ENCODE measurements at places on chromosomes 7 and 10.
A peak's percentile ranks its signal among the peaks of the same experiment; 100 is the strongest.

DNA sequence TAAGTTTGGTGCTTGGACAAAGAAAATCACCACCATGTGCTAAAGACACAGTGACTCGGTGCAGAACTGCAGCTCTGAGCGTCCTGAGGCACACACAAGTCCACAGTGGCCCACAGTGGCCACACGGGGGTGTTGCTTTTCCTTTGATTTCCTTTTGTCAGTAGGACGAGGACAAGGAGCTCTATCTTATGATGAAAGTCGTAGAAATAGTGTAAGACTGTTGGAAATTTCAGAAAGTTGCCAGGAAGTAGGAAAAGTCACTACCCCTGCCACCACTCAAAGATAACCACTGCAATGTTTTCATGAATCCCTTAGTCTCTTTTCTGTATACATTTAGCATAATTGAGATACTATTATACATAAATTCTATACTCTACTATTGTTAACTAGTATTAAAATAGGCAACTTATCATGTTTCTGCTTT, 146.0 kb downstream of the TNS3 start:
- DNase-seq: peak; percentile 20

DNA sequence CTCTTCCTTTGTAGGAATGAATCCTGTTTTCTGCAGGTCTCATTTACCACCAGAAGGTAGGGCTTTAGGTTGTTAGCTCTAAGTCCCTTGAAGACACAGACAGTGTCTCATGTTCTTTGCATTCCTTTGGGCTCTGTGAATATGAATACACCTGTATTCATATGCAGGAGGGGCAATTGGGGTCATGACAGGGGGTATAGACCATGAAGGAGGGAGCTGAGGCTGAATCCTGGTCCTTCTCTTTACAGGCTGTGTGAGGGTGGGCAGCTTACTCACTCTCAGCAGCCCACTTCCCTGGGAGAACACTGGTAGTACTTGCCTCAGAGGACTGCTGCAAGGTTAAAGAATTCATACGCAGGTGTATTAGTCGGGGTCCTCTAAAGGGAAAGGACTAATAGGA, 267.2 kb upstream of the MGMT start:
- DNase-seq: no peak

DNA sequence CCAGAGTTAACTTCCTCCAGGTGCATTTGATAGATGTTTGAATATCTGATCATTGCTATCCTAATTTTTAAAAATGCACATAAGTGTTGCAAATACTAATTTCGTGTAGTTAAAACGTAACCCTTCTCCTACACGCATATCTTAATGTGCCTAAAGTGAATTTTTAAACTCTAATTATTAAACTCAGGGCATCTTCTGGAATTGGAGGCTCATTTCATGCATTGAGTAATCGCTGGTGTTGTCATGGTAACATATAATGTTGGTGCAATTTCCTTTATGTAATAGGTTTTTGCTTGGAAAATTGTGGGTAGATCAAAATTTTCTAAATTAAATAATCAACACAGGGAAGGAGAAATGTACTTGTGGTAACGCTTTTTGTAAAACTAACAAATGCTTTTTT, 56.2 kb downstream of the ARMC3 start:
- DNase-seq: no peak

DNA sequence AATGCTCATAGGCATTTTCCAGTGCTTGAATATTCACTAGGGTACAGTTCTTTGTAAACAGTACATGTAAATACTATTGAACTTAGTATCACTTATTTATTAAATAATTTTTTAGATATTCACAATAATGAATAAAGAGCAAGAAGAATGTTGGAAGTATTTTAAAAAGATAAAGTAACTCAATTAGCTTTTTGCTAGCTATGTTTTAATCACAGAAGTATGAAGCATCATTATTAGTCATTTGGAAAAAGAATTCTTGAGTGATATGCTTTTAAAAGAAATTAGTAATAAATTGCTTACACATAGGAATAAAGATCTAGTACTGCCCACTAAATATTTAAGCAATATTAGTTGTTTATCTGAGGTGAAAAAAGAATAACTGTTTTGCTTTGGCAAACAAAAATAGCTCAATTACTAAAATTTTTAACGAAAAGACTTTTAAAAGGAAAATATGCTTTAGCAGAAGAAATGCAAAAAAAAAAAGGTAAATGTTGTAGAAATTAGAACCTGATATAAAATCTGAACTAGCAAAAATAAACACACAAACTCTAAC, 66.5 kb downstream of the SGMS1 start:
- no peak for DNase-seq

DNA sequence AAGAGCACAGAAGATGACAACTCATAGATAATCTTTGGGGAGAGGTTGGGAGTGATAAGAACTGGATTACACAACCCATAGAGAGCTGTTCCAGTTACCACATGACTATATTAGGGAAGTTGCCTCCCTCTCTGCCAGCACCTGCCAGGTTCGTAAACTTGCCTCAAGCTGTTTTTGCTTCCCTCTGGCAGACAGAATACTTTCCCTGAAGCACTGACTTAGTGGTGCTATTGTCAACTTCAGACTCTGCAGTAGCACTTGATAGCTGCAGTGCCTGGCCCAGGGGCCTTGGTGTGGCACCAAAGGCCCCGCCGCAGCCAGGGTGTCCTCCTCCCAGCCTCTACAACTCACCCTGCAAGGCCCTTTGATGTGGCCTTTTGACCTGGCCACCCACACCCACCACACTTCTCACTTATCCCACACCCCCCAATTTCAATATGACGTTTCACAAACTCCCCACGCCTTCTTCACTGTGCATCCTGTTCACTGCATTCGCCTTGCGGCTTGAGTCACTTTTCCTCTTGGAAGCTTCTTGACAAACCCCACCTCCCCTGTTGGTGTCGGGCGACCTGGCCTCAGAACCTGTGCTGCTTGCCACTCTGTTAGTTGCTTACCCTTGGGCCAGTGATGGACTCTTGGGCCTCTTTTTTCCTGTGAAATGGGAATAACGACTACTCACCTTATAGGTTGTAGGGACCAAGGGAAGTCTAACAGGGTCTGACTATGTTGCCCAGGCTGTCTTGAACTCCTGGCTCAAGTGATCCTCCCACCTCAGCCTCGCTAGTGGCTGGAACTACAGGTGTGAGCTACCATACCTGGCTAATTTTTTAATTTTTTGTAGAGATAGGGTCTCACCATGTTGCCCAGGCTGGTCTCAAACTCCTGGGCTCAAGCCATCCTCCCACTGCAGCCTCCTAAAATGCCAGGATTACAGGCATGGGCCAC, 50.2 kb upstream of the PODXL start:
- peak; percentile 72 for DNase-seq

DNA sequence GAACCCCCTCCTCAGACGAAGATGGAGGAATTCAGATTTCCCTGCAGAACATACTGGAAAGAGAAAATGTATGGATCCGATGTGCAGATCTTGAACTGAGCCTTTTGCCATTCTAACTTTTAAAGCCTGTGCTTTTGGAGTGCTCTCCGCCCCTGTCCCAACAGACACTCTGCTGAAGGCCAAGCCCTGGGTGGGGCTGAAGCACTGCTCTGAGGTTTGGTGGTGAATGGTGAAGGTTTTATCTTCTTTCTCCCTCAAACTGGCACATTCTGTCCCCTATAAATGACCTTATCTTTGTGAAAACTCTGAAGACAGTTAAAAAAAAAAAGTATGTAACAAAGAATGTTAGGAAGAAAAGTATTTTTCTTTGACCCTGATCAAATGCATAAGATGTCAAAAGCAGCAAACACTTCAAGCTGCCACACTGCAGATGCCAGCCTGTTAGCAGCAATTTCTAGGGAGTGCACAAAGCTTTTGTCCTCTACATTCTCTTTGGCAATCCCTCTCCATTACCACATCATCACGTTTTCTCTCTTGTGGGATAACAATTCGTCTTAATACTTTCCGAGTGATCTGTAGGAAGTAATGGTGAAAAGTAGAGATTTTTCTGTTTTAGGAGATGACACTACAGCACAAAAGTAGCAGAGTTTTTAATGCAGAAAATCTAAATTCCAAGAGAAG, 137.3 kb upstream of the CCDC6 start:
- DNase-seq: no peak

DNA sequence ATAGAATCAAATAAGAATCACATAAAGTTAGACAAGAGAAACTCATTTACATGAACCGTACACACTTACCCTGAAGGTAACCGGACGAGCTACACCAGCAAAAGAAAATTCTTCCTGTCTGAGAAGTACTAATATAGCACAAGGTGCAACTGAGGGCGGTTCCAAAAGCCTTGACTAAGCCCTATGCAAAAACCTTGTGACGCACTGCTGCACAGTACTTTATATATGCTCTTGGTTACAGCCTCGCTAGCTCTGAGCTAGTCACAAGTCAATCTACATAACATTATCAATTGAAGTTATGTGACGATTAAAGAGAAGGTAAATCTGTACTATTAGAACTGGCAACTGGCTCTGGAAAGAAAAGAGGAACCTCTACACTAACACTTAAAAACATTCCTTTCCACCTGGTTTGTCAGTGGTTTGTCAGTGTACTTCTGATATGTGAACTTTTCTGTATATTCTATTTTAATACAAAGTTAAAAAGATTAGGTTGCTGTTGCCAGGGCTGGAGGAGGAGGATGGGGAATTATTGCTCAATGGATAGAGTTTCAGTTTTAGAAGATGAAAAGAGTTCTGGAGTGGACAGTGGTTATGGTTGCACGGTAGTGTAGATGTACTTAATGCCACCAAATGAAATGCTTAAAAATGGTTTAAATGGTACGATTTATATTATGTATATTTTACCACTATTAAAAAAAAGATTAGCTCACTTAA, 21.6 kb downstream of the NT5C3A start:
- no peak for DNase-seq

DNA sequence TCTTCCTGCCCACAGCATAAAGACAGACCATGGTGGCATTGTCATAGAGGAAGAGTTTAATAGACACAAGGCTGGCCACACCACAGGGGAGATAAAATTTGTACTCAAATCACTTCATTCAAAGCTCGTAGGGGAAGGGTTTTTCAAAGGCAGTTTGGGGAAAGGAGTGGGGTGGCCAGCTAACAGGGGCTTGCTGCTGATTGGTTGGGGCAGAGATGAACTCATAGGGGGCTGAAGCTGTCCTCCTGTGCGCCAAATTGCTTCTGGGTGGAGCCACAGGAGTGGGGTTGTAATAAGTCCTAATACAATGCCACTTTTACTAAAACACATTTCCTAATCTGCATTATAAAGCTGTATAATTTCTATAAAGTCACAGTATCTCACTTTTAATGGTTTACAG, 22.5 kb downstream of the PDZD8 start:
- no peak for DNase-seq

GRCh38 chr10:107666214-107666613, 501.7 kb upstream of the SORCS1 start:
- no peak for DNase-seq

DNA sequence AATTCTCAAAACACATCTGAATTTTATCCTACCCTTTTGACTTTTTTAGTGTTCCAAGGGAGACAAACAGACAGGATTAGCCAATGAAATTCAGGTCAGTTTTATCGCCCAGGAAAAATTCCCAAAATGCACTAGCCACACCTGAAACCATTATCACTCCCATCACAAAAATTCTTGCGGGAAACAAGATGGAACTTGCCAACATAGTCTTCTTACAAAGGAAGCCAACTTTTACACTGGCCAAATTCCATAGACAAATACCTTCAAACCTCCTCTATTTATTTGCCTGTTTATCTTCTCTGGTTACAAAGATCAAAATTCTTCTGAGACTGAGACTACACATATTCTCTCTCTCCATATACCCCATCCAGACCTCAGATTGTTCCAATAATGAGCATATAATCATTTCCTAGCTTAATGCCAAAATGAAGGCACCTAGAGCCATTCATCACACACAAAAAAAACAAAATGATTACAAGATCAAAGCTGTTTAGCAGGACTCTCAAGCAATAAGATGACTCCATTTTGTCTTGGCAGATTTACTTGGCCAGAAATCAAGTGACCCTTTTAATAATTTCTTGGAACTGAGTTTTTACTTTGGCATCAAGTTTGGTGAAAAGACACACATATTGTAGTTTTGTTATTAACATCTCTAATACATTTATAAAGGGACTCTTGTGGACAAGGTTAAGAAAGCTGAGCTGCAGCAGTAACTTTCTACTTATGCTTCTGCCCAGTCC, 30.2 kb downstream of the MET start:
- no peak for DNase-seq

DNA sequence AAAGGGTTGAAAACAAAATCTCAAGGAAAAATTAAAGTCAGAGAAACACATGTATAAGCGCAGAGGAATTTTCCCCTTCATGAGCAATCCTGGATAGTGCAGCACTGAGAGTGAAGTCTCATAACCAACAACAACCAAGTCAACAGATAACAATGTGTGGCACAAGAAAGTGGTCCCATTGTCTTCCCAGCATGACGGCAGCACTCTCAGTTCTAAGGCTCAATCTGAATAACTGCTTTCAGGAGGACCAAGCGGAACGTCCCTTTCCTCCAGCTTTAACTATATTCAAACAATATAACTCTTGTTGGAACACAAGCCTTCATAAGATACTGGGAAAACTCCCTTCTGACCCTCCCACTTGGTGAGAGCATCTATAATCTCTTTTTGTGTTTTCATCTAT, 137.9 kb downstream of the RAPGEF5 start:
- no peak for DNase-seq

- DNase-seq: no peak
Measured at GRCh38 chr10:19704544-19704943, 111.7 kb upstream of the PLXDC2 start.

GRCh38 chr7:23918856-23919255, 208.8 kb downstream of the STK31 start:
- no peak for DNase-seq

- DNase-seq: no peak
Measured at GRCh38 chr10:44853148-44853734, 57.9 kb upstream of the TMEM72 start.

- DNase-seq: no peak
Measured at GRCh38 chr10:85786401-85786899, 580.1 kb downstream of the GRID1 start.

DNA sequence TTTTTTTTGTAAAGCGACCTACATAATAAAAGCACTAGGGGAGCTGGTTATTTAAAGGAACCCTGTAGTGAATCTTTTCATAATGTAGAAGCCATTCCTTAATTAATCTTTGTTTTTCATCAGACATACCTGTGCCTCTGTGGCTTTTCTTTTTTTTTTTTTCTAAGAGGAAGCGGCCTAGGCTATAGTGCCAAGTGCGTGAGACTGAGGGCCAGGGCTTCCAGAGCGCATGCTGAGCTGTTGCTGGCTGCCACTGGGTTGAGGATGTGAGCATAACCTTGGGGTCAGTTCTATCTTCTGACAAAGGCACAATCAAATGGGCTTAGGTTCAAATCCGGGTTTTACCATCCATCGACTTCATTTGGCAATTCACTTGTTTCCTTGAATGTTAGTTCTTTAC, 103.7 kb downstream of the NEUROD6 start:
- DNase-seq: no peak

GRCh38 chr10:62467527-62467926, 93.4 kb downstream of the ZNF365 start:
- no peak for DNase-seq
